ENCODE measurements at places on chromosomes 3 and 15.

- DNase-seq = no peak
Measured at GRCh38 chr15:46059921-46060594, 425.2 kb downstream of the SQOR start.

GRCh38 chr3:155741101-155741500 is 3.8 kb downstream of the PLCH1 start:
- DNase-seq = no peak

GRCh38 chr3:56320883-56321282 is 147.4 kb downstream of the ERC2 start:
- no peak for DNase-seq

DNA sequence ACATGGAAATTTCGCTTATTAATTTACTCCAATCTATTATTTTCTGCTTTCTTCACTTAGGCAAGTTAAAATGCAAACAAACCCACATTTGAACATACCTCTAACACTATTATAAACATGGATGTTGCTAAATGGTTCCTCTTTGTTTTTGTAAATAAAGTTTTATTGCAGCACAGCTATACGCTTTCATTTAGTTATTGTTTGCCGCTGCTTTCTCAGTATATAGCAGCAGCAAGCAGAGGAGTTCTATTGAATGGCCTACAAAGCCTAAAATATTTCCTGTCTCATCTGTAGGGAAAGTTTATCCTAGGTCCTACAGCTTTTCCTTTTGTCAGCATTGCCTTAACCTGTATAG is 7.9 kb upstream of the CHD2 start:
- DNase-seq = no peak

DNA sequence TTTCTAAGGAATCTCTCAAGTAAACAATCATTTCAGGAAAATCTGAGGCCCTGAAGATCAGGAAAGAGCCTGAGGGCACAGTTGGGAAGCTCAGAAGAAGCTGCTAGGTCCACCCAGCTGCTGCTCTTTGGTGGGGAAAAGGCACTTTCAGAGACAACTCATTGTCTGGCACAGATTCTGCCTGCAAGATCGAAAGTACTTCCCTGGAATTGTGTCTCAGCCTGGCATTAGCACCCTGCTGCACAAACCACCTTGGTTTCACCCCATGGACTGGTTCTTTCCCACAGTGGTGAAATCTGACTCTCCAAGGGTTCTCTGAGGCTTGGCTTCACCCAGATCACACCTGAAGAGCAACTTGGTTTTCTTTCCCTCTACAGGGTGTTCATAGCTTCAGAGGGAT is 18.7 kb downstream of the THRB start:
- DNase-seq = no peak

DNA sequence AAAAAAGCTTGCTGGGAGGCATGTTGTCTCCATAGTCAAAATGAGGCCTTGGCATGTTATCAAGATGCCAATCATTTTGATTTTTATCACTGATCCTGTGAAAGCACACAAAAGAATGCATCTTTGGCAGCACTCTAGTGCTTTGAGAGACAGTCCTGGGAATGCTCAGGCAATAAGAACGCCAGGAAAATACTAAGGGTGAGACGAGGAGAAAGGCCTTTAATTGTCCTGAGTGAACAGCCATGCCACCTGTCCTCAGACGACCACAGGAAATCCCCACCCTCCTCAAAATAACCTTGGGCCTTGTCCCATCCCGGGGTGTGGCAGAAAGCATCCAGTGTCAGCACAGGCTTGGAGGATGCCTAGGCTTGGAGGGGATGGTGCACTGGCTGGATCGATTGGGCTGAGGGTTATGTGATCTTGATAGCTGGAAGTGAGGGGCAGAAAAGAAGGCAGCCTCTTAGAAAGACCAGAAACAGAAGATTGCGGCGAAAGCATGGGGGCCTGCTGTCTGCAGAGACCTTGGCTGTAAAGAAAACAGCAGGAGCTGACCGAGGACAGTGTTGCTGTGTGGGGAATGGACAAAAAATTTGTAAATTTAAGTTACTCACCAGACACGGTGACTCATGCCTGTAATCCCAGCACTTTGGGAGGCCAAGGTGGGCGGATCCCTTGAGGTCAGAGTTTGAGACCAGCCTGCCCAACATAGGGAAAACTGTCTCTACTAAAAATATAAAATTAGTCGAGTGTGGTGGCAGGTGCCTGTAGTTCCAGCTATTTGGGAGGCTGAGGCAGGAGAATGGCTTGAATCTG is 7.3 kb downstream of the TMEM158 start:
- no peak for DNase-seq

- DNase-seq = no peak
Measured at GRCh38 chr3:143586576-143586975, 261.7 kb downstream of the SLC9A9 start.

DNA sequence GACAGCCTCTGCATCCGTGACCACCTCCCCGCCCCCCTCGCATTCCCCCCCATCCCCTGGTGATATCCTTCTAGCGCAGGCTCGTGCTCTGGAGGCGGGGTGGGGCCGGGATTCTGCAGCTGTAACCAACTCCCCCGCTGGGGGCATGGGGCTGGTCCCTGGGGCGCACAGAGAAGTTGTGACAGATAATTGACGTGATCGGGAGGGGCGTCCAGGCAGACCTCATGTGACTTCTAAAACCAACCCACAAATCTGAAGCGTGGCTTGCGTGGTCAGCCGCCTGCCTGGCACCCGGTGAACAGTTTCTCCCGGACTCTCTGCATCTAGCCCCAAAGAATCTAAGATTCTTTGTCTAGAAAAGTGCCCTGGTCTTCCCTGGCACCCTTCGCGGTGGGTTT is 100.6 kb upstream of the IGF1R start:
- DNase-seq = peak; percentile 19

- no peak for DNase-seq
Measured at GRCh38 chr3:143963946-143964345, 7.7 kb upstream of the DIPK2A start.

DNA sequence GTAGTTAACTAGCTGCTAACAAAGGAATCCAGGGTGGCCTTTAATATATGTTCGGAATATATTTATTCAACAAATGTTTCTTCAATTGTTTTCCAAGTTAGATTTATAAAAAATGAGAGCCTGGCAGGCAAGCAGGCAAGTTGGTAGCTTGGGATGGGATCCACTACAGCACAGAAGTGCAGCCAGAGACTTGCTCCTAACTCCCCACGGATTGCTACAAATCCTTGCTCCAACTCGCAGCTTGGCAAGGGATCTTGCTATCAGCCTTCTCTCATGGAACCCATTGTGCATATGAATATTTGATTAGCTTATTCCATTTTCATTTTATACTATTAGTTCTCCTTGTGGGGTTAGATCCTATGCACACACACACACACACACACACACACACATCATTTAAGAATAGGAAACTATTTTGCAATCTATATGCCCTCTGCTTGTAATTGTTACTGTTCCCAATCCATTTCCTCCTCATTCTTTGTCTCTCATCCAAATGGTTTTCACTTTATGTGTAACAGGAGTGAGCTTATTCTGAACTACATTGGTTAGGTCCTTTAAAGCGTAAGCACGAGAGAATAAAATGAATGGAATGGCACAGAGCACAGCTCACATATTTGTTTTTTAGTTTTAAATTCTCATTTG is 505.6 kb downstream of the LPP start:
- no peak for DNase-seq

- no peak for DNase-seq
Measured at GRCh38 chr3:66454464-66454859, 46.4 kb downstream of the LRIG1 start.

DNA sequence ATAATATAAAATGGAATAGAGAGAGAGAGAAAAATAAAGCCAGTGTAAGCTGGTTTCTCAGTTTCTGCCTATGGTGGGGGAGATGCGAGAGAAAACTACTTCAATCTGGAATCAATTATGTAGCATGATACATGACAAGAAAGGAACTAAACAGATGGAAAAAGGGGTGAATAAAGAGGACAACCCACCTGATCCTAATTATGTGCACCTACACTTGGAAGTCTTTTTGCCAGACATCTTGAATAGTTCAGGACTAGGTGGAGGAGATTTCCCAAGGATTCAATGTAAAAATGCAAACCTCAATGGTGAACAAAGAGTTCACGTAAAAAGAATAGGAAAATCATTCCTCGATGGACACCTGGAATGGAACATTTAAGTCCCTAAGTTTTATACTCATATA is 524.4 kb upstream of the RGMA start:
- no peak for DNase-seq

DNA sequence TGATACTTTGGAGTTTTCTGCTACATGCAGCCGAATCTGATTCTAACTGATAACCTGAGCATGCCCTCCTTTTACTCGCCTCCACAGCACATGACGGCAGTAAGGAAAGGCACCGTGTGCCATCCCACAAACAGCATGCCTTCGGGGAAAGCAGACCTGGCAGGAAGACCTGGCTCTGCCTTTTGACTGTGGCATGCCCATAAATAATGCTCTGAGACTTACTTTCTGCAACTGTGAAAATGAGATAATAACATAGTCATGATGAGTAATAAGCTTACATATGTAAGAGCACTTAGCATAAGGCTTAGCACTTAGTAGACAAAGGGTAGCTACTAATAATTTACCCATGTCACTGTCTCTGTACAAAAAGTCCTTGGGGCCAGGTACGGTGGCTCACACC is 32.9 kb downstream of the MTHFS start:
- no peak for DNase-seq

DNA sequence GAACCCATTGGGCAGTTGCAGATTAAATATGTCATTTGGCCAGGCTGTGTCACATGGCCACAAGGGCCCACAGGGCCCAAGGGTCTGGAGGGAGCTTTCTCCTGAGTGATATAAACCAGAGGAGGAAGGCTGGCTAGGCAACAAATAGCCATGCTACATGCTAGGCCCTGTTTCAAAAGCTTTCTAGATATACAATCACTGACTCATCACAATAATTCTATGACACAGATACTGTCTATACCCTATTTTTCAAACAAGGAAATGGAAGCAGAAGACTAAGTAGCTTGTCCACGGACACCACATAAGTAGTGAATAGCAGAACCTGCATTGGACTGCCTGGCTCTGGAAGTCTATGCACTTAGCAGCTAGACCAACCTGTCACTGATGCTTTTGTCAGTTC is 625.4 kb downstream of the NTRK3 start:
- no peak for DNase-seq

DNA sequence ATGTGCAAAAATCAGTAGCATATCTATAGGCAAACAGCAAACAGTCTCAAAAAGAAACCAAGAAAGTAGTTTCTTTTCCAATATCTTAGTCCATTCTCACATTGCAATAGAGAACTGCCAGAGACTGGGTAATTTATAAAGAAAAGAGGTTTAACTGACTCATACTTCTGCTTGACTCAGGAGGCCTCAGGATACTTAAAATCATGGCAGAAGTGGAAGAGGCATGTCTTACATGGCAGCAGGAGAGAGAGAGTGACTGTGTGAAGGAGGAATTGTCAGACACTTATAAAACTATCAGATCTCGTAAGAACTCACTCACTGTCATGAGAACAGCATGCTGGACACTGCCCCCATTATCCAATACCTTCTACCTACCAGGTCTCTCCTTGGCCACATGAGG is 327.9 kb upstream of the EPHA3 start:
- DNase-seq = no peak

DNA sequence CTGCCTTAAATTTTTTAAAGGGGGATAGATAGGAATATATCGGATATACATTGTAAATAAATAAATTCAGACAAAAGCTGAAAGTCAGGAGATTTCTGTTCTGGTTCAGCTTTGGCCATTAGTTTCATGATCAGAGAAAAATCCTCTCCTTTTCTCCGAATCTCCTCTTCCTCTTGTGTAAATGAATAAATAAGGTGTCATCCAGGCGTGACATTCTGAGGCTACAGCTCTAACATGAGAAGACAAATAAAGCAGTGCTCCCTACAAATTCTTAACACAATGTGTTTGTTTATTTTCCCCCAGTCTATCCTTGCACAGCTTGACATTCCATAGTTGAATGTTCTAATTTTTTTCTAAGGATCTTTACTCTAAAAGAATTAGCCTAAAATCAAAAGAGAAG is 9.4 kb upstream of the MB21D2 start:
- no peak for DNase-seq

GRCh38 chr3:149816986-149817385 is 4.0 kb downstream of the RNF13 start:
- no peak for DNase-seq

GRCh38 chr3:143056372-143056771 is 55.0 kb downstream of the U2SURP start:
- DNase-seq = no peak

- no peak for DNase-seq
Measured at GRCh38 chr3:185216607-185216958, 37.3 kb downstream of the EHHADH start.

DNA sequence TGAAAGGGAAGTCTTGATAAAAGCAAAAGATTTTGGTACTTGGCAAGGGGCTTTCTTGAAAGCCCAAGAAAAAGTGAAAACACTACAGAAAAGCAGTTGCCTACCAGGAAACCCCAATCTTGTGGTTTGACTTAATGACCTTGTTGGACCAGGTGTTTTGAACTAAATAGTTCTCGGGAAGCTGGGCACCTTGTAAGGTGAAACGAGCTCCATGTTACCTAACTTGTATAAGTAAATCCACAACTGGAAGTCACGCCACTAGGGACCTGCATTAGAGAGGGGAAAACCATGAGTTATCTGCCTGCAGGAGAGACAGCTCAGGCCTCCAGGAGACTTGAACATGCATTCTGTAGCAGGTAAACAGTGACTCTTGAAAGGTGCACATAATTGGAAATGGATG is 88.2 kb downstream of the GMPS start:
- DNase-seq = no peak

- no peak for DNase-seq
Measured at GRCh38 chr15:72176743-72177142, 20.8 kb downstream of the GRAMD2A start.
